ENCODE measurements at places on chromosomes 16 and 17.

GRCh38 chr17:17573912-17574311, 17.6 kb downstream of the PEMT start:
- DNase-seq = no peak

GRCh38 chr16:72783716-72784318, 264.1 kb downstream of the ZFHX3 start:
- no peak for DNase-seq

DNA sequence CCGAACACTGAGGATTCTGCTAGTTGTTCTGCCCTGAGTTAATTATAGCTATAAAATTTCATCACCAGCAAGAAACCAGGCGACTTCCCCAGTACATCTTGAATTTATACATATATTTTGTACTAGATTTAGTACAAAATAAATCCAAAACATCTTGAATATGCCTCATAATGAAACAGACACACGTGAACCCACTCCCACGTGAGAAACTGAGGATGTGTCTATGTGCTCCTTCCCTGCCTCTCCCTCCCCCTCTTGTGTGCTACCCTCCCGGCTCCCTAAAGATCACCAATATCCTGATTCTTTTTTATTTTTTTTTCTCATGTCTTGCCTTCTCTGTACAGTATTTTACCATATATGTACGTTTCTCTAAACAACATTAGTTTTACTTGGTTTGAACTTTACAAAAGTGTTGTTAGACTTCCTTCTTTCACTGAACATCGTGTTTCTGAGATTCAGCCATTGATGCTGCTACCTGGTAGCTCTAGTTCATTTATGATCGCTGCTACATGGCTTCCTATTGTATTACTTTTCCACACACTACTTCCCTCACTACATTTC, 1.1 kb upstream of the LCMT1 start:
- no peak for DNase-seq

DNA sequence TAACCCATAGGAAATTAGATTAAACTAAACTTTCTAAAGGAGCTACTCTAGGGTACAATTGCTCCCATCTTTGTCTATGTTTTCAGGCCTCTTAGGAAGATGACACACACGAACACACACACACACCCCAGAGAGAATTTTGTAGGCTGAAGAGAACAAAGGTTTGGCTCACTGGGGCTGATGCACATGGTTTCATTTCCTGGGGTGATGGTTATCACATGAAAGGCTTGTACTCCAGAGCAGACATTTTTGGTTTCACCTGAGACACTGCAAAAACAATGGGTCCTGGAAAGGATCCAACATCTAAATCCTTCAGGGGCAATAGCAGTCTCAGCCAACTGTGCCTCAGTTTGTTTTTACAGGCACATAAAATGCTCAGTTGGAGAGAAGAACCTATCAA, 62.8 kb downstream of the GRB7 start:
- DNase-seq = no peak

- DNase-seq = peak; percentile 70
Observed at GRCh38 chr17:77354670-77355455, 214.1 kb downstream of the SEC14L1 start.

DNA sequence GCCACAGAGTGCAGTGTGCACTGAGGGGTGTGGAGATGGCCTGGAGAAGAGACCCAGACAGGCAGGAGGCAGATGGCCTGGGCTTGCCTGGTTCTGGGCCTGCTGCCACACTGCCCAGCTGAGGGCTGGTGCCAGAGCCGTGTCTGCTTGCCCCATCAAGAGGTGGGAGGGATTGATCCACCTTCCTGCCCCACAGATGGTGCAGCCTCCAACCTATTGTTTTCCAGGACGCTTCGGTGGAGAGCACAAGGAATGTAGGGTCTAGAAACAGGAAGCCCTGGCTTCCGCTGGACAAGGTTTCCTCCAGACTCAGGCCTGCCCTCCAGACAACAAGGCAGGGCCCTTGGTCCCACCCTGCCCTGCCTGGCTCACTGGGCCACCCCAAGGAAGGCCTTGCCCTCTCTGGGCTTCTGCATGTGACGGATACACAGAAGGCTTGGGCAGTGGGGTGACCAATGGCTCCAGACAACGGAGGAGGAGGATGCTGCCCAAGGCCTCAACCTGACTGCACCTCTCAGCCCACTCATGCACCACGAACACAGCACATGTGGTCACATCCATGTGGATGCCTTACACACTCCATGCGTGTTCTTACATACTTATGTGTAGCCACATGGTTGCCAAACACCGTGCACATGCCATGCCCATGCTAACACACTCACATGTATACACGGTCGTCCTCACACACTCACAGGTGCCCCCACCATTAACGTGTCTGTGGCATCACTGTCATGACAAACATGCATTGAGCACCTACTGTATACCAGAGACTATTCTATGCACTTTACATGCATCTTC, 6.5 kb upstream of the CDH5 start:
- no peak for DNase-seq

- DNase-seq = peak; percentile 37
Observed at GRCh38 chr17:36600936-36601302, 464 bp upstream of the MRM1 start.
